Activated CD8-positive, alpha-beta memory T cell treated with anti-CD3 and anti-CD28 coated beads for 4 hours (primary cell): ENCODE measurements at places on chromosomes 4 and X.

GRCh38 chr4:38872620-38873019 lies 5.0 kb downstream of the FAM114A1 start:
- no peak for DNase-seq

- DNase-seq, result no peak
These were observed 220.0 kb downstream of the SPCS3 start for GRCh38 chr4:176539785-176540175.

DNA sequence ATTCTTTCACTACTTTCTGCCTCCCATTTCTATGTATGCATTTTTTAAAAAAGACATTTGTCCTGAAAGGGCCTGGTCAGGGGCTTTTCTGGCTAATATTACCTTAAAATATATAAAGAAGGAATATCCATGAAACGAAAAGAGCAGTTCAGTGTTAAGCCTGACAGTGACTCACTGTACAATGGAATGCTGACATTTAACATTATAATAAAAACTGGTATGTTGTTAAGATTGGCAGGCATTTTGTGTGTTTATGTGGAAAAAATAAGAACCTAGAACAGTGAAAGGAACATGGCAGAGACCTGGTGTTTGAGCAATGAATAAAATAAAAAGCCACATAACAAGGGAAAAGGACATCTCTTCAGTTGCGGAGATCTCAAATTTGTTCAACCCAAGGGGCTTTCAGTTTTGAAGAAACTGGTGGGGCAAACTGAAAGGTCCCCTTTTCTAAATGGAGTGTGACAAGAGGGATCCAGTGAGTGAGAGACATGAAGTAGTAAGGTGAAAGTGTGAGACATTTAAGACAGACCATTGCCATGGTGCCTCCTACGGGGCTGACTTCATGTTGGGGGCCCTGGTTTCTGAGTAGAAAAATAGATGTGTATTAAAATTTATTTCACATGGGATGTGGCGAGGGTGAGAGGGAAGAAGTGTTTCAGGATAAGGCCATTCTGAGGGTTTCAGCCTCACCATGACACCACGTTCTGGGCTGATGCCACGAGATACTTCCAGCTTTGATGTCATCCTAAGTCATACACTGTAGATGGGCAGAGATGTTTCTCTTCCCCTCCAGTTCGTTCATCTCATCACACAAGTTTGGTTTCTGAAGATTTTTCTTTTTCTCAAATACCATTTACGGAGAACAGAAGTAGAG lies 324.9 kb downstream of the PPP3CA start:
- DNase-seq, result no peak

DNA sequence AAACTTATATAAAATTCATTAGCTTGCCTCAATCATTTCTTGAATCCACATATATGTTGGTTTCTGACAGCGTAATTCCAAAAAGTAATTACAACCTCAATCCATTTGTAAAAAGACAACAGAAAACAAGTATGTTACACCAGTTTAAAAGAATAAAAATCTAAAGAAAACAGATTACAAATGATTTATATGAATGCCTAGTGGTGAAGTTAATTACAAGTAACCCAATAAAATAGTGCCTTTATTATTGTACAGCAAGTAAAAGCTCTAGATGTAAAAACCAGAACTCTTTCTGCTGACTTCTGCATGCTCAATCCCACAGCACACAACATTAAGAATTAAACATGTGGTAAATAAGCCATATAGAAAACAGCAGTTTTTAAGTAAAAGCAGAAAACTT lies 197.8 kb downstream of the MAB21L2 start:
- no peak for DNase-seq

GRCh38 chrX:100975212-100975611 lies 5.7 kb downstream of the ARL13A start:
- no peak for DNase-seq

DNA sequence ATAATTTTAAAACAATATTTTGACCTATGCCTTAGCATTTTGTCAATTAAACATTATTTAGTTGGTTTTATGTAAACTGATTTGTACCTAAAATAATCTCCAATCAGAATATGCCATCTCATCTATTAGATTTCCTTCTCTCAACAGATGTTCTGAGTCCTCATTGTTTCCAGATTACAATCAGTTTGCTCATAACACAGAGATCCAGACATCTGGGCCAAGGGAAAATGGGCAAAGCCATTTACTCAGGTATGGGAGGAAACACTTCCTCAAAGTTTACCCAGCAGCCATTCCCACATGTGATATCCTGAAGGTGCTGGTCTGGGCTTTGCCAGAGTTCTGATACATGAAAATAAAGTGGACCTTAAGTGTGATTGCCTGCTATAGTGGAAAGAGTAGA lies 217.9 kb upstream of the GPC4 start:
- DNase-seq, result no peak

DNA sequence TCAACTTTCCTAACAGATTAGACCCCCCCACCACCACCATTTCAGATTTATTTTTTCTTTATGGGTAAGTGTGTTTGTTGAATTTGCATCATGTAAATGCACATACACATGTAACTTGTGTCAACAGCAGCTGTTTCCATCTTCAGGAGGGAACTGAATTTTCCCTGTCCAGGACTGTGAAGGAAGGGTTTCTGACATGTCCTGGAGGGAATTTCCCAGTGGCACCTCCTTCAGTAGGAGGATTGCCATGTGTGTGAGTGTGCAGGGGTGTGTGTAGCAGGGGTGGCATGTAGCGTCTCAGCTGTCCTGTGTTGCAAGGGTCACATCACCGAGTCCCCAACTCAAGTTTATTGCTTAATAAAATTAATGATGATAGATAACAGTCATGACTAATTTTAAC lies 19.7 kb downstream of the HERC6 start:
- DNase-seq, result no peak

DNA sequence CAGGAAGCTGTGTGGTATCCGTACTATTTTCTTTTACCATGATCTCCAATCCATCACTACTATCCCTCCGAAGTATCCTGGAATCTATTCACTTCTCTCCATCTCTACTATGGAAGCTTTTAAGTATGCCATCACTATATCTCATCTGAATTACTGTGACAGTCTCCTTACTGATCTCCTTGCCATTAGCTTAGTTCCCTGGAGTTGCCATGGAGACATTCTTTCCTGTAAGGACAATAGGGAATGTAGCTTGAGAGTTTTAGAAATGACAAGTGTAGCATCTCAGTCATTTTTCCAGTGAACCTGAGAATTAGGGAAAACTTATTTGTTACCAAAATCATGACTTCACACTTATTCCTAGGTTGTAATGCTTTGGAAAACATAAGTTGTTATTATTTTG lies 86.3 kb downstream of the HPGD start:
- no peak for DNase-seq

DNA sequence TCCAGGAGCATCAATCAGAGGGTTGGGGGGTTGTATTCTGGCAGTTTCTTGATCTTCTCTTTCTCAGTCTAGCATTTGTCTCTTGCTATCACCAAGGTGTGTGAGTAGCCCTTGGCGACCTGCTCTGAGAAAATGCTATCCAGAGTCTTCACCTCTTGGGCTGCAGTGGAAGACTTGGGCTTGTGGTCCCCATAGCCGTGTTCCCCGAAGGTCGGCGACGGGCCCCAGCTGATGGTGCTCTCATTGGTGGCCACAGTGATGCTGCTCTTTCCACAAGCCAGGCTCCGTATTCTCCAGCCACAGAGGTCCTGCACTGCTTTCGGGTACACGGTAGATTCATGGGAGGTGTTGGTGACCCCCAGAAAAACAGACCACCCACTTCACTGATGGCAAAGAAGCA lies 25.9 kb upstream of the ETNPPL start:
- no peak for DNase-seq

GRCh38 chr4:38665551-38666411 lies 1.8 kb downstream of the KLF3 start:
- no peak for DNase-seq

GRCh38 chr4:89022426-89023128 lies 34.4 kb downstream of the FAM13A start:
- DNase-seq, result no peak
